ENCODE measurements at places on chromosomes 3 and 15. TPM values are rescaled to one million over a fixed set of nuclear protein-coding genes. Genes with fewer than 3 reads are reported as not detected.

THSD4 gene
- 84.1 TPM for total RNA-seq

CCDC9B gene
- 9.0 TPM for total RNA-seq

OPA1 gene
- total RNA-seq, result 27.1 TPM

IMPG2 gene
- 0.23 TPM for total RNA-seq

SLC2A2 gene
- total RNA-seq, result not detected

GHSR gene
- total RNA-seq, result not detected

HDGFL3 gene
- total RNA-seq, result 55.4 TPM

SLC24A5 gene
- total RNA-seq, result not detected

ACKR4 gene
- not detected for total RNA-seq

ATP8B4 gene
- total RNA-seq, result 8.3 TPM

TMF1 gene
- 24.9 TPM for total RNA-seq

MITF gene
- 17.6 TPM for total RNA-seq

- DNase-seq, result no peak
Measured at GRCh38 chr3:173793963-173794362, 396.4 kb downstream of the NLGN1 start.

- no peak for DNase-seq
Measured at GRCh38 chr3:13051066-13051465, 22.2 kb downstream of the IQSEC1 start.

DNA sequence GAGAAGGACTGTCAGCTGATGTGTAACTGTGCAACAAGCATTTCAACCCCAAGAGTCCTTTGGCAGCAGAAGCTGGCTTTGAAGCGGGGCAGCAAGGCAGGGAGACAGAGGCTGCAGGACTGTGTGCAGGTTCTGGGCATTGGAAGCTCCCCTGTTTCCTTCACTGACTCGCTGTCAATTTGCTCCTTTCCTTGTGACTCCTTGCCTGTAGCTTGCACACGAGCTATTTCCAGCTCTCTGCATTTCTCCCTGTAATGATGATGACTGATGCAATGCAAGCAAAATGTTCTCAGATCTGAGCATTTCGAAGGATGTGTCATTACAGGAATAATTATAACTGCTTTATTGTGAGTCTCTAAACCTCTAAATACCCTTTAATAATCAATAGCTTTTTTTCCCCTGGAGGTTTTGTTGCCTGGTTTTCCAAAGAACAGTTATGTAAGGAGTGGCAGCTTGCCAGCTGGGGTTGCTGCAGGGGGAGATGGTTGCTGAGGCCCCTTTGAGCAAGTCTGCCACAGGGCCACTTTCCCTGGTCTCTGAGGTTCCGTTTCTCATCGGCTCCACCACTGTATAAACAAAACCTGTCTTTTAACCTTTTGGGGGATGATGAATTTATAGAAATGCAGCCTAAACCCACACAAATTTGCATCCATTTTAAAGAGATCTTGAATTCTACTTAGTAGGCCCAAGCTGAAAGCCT lies 2.8 kb downstream of the APOD start:
- DNase-seq, result no peak

DNA sequence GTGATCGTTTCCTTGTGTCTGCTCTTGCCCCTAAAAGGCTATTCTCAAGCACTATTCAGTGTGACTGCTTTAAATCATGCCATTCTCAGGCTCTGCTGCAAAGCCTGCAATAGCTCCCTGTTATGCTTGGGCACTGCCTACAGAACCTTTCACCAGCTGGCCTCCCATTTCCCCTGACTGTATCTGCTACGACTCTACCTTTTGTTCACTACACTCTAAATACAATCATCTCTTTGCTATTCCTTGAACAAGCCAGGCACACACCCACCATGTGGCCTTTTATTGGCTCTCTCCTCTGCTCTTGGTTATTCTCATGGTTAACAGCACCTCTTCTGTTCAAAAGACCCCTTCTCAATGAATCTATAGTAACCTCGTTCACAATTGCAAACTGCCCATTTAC lies 29.6 kb upstream of the FNDC3B start:
- DNase-seq, result no peak

GRCh38 chr15:85704720-85705429 lies 89.8 kb downstream of the KLHL25 start:
- DNase-seq, result no peak

GRCh38 chr3:187292631-187293515 lies 1.3 kb upstream of the MASP1 start:
- DNase-seq, result no peak

- no peak for DNase-seq
Measured at GRCh38 chr3:196141866-196142201, 59.9 kb upstream of the TFRC start.

- DNase-seq, result peak; percentile 82
Measured at GRCh38 chr15:44712346-44713005, 1.2 kb downstream of the B2M start.

DNA sequence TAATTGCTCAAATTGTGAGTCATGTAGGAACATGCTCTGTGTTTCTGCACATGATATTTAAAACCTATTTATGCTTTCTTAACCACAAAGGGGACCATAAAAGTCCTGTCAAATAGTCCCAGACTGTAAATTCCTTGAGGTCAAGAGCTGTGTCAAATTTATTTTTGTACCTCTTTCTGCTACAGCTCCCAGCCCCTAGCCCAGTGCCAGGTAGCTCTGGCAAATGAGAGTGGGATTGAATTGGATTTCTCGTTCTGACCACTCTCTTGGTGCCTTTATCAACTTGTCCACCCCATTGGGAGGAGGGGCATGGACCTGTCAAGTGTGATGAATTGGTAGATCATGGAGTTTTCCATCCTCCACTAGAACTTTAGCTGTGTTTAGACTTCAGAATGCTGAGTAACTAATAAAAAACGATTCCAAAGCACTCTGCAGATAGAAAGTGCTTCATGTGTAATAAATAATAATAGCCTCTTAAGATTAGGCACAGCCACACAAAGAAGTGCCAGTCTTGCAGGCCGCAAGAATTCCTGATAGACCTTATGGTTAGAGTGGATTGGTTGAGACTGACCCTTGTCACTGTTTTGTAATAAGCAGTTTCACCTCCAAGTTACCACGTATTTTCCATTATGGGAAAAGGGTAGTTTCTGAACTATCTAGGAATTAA lies 120.4 kb downstream of the LPP start:
- no peak for DNase-seq

DNA sequence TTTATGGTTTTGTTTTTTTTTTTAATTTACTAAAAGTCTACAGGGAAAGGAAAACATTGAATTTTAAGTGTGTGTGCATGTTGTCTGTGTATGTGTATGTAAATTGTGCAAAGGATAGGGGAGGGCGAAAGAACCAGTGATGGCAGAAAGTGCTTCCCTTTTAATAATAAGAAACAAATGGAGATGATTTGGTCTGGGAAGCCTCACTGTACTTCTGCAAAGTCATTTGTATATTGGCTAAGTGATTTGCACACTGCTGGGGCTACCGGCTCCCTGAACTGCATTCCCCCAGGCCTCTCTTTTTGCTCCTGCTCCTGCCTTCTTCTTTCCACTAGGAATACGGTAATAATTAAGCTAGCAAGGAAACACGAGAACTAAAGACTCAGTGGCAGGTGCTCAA lies 101.2 kb downstream of the CD47 start:
- DNase-seq, result no peak

DNA sequence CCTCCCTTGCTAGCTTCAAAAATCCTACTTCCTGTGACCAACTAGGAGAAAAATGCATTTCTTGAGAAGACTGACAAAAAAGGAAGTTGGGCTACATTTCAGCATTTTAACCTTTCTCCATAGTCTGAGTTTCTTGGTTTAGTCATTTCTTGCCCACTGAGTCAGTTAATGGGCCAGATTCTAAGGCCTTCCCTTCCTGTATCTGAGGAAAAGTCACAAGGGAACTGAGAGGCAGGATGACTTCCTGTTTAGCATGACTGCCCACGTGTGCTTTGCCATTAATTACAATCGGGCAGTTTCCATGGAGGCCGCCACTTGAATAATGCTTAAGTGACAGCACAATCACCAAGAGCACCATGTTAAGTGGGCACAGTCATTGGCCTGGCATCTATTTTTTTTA lies 794.4 kb upstream of the LMCD1 start:
- no peak for DNase-seq

DNA sequence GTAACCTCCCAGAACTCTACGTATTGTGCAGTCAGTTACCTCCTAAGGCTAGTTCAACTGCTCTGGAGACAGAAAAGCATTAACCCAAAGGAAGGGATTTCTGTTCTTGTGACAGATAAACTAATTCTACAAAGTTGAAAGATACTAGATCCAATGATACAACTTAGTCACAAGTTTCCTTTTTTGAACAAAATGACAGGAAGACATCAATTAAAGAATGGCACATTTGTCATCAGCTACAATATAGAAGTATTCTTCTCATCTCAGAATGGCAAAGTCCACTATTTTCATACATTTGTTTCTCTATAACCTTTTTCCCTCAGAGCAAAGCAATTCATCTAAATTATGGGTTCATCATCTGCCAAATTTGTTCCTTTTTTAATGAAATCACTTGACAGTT lies 43.7 kb downstream of the ISL2 start:
- no peak for DNase-seq

- no peak for DNase-seq
Measured at GRCh38 chr15:40900256-40901052, 6.2 kb downstream of the VPS18 start.

DNA sequence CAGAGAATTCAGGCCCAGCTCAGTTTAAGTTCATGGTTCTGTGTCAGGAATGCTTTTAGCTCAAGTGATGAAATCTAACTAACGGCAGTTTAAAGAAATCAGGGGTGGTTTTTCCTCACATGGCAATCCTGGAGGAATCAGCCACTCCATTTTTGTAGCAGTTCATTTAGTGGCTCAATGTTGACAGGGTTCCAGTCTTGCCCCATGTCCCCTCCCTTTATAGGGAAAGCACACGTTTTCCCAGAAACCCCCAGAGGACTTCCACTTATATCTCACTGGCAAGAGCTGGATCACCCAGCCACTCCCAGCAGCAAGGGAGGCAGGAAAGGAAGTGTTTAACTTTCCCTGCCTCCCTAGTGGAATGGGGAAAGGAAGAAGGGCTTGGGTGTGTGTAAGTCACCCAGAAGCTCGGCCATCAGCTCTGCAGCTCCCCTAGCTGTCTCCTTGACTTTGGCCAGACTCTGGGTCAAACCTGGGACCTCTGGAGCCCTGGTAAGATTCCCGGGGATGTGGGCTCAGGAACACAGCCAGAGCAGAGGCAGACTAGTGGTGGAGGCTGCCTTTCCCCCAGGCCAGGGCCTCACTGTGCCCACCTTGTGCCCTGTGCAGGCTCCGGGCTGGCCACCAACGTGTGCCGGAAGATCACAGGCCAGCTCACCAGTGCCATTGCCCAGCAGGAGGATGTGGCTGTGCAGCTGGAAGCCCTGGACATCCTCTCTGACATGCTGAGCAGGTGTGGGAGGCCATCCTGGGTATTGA lies 11.3 kb downstream of the CAND2 start:
- DNase-seq, result no peak

- no peak for DNase-seq
Measured at GRCh38 chr15:69600556-69601085, 148.0 kb downstream of the RPLP1 start.

- DNase-seq, result no peak
Measured at GRCh38 chr3:55477306-55478303, 9.5 kb downstream of the WNT5A start.

GRCh38 chr15:77772641-77773402 lies 140.1 kb upstream of the LINGO1 start:
- DNase-seq, result no peak

DNA sequence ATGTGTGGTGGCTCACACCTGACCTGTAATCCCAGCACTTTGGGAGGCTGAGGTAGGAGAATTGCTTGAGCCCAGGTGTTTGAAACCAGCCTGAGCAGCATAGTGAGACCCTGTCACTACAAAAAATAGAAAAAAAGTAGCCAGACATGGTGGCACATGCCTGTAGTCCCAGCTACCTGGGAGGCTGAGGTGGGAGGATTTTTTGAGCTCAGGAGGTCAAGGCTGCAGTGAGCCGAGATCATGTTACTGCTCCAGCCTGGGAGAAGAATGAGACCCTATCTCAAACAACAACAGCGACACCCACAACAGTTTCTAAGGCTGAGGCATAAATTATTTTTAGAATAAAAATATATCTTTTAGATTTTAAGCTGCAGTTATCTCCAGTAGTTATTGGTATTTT lies 6.3 kb downstream of the APPL1 start:
- DNase-seq, result no peak

DNA sequence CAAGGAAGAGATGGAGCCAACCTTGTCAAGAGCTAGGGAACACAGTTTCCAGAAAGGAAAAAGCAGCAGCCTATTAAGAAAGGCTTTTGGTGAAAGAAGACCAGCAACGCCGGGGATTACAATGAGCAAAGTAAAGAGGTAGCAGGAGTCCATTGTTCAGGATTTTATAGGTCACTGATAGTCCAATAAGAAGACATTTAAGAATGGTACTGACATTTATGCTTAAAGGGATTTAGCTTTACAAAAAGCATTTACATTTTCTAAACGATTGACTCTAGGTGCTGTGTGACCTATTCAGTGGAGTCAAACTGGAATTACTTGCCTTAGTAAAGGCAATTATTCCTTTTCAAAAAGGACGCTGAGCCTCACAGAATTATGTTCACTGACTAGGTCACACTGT lies 40.8 kb downstream of the CSNK1G1 start:
- no peak for DNase-seq

DNA sequence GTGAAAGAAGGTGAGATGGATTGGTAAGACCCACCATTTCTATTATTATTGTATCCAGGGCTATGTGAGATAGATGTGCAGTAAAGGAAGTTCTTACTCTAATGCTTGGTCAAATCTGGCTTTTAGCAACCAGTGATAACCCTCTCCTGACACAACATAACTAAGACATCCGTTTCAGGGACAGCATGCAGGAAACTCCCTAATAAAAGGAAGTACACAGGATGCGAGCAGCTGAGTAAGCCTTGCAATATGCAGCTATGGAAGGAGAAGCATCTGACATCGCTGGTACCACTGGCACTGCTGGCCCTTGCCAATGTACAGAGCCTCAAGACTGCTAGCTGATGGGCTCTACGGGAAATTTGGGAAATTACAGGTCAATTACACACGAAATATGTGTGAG lies 662.3 kb downstream of the NR2F2 start:
- no peak for DNase-seq

DNA sequence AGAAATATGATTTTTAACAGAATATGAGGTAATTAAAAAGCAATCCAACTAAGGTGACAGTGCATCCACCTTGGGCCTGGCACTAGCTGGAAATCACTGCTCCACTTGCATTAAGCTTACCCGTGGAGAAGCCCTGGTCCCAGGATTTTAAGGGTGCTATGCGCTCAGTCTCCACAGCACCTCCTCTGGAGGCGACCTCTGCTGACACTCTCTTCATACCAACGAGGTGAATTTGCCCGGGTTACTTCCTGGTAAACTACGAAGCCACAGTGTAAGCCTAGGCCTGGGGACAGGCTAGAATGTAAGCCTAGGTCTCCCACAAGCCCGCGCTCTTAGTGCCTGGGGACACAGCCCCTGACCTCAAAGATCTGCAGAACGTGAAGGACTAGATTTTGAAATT lies 793 bp downstream of the APOD start:
- DNase-seq, result no peak

GRCh38 chr3:183924956-183925355 lies 40.3 kb upstream of the PARL start:
- no peak for DNase-seq
